Activated CD8-positive, alpha-beta memory T cell treated with anti-CD3 and anti-CD28 coated beads, Interleukin-2, amount 50 U/mL, for 48 hours (primary cell): ENCODE measurements at places on chromosomes 5 and 9.

DNA sequence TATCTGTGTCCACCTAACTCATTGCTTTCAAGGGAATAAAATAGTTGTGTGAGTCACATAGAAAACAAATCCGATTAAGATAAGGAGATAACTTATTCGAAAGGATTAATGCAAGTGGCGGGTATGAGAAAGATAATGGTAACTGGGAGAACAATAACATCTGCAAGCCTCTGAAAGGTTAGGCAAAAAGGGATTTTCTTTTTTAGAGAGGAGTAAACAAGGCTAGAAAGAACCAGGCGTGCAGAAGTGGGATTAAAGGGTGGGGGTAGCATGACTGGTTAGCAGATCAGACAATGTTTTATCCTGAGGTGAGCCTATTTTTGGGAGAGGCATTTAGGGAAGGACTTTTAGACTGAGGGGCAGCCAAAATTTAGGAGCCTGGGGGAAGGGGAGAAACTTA lies 34.7 kb upstream of the JMY start:
- no peak for DNase-seq

DNA sequence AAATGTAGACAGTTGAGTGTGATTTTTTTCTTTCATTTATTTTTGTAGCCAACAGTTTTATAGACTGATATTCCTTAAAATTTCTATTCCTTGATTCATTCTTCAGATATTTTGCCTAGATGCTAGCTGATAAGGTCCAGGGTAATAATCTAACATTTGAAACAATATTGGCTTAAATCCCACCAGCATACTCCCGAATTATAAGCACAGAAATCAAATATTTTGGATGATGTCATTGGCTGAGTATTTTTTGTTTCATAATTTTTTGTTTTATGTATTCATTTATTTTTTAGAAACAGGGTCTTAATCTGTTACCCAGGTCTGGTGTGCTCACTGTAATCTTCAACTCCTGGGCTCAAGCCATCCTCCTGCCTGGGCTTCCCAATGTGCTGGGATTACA lies 88.4 kb downstream of the ISL1 start:
- no peak for DNase-seq

DNA sequence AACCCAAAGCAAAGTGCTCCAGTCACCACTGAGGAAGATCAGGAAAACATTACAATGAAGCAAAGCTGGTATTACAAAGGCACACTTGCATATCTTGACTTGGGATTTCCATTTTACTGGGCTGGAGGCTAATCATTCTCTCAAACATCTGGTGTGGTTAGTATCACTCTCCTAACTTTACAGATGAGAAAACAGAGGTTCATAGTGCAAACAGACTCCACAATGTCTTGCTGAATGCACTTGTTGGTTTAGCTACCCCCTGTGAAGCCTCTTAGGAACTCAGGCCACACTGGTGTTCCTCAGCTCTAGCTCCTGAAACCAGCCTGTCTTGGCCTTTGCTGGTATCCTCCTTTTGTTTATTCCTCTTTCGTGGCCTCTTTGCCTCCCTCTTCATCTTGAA lies 29.5 kb upstream of the SMAD5 start:
- no peak for DNase-seq

DNA sequence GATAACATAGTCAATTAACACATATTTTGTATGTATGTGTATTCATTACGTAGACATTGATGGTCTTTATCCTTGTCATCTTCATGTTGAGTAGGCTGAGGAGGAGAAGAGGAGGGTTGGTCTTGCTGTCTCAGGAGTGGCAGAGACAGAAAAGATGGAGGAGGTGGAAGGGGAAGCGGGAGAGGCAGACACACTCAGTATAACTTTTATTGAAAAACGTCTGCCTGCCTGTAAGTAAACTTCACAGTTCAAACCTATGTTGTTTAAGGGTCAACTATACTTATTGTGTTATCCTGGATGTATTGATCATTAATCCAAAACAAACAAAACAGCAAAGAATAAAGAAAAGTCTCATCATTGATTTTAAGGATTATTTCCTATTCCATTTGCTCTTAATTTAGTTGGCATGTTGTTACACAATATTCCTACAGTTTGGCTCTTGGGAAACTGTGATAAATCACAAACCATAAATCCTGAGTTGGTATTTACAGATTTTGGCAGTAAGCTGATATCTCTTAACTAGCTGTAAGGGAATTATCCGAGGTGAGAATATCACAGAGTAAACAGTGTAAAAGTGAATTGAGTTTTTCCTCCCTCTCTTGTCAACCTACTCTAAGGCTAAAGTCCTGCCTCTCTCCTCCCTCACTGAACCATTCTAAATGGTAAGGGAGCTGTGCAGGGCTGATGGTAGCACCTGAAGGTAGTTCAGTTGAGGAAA lies 487.2 kb downstream of the SPATA31D1 start:
- DNase-seq, result no peak

DNA sequence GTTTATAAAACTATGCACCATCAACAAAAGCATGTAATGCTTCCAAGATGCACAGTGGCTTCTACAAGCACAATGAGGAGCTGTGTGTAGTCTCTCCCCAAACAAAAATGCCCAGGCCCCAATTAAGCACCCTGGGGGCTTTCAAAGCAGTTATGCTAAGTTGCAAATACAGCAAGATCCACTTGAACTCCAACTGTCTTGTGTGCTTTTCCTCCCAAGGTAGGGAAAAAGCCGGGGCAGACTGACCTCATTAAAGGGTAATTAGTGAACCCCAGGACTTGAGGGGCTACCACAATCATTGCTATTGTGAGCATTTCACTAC lies 13.1 kb downstream of the ZNF608 start:
- DNase-seq, result no peak

- no peak for DNase-seq
These were observed 4.5 kb downstream of the DUSP1 start for GRCh38 chr5:172766287-172767108.

DNA sequence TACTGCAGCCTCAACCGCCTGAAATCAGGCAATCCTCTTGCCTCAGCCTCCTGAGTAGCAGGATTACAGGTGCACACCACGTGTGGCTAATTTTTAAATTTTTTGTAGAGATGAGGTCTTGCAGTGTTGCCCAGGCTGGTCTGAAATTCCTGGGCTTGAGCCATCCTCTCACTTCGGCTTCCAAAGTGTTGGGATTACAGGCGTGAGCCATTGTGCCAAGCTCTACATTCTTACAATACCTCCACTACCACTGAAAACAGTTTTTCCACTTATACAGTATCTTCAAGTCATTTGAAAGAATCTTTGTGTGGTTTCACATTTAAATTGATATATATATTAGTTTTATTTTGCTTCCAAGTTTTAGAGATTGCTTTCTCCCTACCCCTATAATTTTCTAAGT lies 42.6 kb downstream of the LARP1 start:
- DNase-seq, result no peak

DNA sequence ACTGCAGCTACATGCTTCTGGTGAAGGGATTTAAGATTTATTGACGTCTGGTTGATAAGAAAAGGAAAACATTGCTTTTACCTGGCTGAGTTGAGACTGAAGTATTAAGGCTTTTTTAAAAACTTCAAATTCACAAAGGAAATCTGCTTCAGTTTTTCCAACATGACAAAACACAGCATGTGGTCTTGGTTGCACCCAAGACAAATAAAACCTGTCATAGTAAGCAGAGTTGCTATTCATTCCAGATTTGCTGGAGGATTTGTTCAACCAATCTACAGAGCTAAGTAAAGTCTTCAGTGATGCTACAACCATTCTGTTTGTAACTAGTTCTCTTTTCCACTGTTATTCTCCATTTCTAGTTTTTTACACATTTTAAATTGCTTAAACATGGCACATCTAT lies 11.3 kb downstream of the C5orf63 start:
- no peak for DNase-seq

DNA sequence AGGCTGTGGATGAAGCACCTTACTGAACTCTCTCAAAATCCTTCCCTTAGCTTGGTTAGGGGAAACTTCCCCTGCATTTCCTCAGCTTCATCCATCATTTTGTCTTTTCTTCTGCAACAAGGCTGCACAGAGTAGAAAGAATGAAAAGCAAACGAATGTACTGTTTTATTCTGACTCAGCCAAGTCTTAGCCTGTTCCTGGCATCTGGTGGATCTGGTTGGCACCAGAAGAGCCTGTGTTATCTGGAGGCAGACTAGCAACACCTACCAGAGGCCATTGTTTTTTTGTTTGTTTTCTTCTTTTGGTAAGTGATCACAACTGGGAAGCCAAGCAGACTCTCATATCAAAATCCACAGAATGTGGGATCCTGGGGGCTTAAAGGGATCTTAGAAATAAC lies 200.7 kb downstream of the FANCC start:
- no peak for DNase-seq

DNA sequence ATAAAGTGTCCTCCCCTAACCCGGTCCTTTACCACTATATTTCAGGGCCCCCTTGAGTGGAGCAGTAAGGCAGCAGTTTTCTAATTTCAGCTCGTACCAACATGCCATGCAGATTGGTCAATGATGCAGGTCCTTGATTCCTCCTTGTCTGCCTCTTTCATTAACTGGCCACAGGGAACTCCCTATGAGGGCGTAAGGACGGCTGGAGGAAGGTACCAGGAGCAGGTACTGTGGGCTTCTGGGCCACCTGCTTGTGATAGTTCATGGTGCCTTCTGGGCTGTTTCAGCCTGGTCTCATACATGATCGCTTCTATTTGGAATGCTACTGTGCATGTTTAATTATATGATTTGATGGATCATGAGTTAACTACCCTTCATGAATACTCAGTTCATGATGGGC lies 9.4 kb upstream of the ZFR start:
- DNase-seq, result no peak
